CD4-positive, alpha-beta T cell (primary cell): ENCODE measurements at places on chromosomes 6 and 20.
A peak's percentile ranks its signal among the peaks of the same experiment; 100 is the strongest.

DNA sequence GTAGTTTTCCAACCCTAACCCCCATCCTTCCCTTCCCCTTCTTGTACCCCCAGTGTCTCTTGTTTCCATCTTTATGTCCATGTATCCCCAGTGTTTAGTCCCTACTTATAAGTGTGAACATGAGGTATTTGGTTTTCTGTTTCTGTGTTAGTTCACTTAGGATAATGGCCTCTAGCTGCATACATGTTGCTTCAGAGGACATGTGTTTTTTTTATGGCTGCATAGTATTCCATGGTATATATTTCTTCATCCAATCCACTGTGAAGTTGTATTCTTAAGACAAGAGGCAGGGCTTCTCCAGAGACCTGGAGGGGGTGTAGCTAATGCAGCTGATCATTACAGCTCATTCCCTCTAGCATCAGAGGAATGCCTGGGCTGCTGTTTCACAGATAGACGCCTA, 4.2 kb downstream of the DNAH8 start:
- no peak for DNase-seq

DNA sequence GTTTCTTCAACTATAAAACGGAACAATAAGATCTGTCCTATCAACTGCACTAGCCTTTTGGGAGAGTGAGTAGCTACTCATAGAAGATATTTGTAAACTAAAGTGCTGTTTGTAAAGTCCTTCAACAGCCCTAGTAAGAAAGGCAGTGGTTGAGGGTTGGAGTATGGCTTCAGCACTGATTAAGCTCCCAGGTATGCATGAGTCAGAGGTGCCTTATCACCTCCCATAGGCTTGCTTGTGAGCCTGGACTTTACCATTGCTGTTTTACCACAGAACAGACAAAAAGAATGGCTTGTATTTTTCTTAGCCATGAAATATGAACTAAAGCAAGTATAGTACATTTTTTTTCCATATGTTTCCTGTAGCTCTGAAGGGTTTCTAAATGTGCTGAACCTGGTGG, 44.1 kb downstream of the SAMD3 start:
- DNase-seq, result no peak

DNA sequence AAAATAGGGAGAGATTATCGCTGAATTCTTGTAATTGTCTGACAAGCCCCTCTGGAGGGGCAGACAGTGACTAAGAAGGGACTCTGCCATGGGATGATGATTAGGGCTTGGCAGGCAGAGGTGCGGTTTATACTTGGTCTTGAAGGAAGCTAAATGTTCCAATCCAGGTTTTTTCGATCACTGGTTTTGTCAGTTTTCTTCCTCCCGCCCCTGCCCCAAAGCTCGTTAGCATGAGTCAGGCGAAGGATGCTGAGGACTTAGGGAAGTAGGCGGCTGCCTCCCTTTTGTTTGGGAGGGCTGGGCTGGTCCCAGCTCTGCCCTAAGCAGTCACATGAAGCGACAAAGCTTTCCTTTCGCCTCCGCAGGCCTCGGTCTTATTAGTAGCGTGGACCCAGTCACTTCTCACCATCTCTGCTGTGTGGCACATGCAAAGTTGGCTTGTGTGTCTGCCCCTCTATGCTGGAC, 314.2 kb downstream of the CDC5L start:
- DNase-seq, result no peak

- DNase-seq, result no peak
Measured at GRCh38 chr6:28082939-28083338, 2.6 kb downstream of the ZNF165 start.

DNA sequence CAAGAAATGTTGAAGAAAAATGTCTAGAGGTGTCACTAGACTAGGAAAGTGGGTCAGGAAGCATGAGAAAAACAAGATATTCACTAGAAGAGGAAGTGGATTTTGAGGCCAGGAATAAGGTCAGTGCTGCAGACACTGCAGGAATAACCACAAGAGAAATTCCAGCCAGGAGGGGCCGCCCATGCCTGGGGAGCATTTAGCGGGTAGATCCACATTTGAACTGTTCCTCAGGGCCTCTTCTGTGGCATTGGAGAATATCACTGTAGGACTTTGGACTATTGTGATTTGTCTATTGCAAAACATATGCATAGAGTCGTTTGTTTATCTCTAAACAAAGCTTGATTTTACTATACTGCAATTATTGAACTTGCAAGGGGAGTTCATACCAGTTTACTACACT, 49.6 kb upstream of the CCDC28A start:
- no peak for DNase-seq

GRCh38 chr6:38566295-38567030, 73.3 kb downstream of the BTBD9 start:
- no peak for DNase-seq

DNA sequence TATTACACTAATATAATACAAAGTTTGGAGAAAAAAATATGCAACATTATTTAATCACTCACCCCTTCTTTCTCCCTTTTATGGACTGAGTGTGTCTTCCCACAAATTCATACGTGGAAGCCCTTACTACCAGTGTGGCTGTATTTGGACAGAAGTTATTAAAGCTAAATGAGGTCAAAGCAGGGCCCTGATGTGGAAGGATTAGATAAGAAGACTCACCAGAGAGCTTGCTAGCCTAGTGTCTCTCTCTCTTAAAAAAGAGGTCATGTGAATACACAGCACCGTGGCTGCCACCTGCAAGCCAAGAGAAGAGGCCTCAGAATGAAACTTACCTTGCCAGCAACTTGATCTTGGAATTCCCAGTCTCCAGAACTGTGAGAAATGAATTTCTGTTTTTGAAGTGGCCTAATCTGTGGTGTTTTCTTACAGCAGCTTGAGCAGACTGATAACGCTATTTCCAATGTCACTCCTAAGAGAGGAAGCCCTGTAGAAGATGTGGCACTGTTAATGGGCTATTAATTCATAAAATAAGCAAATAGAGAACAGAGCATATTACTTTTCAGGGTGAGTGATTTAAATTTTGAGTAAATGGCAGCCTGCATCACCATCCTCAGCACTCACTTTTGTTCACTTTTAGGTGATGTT, 233.4 kb downstream of the TBC1D7 start:
- DNase-seq, result no peak

GRCh38 chr6:130421585-130421984, 55.8 kb downstream of the TMEM200A start:
- no peak for DNase-seq

- peak; percentile 29 for DNase-seq
Measured at GRCh38 chr6:30769088-30769852, 24.9 kb upstream of the IER3 start.

- DNase-seq, result no peak
Measured at GRCh38 chr6:80151635-80152034, 45.2 kb downstream of the BCKDHB start.

- no peak for DNase-seq
Measured at GRCh38 chr20:50589548-50590347, 79.6 kb downstream of the PTPN1 start.

DNA sequence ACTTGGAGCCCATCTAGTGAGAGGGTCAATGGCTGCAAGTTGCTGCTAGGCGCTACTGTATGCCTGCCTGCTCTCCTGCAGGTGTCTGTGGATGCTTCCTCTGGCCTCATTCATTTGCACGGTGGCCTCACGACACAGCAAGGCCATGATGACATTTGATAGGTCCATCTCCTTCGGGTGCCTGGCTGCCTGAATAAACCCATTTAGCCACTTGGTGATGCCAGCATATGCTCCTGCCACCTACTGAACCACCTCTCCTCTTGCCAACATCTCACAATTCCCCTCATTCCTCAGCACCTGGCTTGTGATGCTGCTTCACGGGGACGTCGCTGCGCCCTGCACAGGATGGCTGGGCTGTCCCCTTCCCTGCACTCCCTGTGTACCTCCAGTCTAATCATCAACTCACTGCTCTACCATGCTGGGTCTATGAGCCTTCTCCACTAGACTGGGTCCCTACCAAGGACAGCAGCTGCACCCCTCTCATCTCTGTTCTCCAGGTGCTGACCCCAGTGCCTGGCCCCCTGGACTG, 51.1 kb downstream of the AGPAT4 start:
- DNase-seq, result no peak

- no peak for DNase-seq
Measured at GRCh38 chr6:2958331-2958711, 13.0 kb downstream of the SERPINB6 start.

DNA sequence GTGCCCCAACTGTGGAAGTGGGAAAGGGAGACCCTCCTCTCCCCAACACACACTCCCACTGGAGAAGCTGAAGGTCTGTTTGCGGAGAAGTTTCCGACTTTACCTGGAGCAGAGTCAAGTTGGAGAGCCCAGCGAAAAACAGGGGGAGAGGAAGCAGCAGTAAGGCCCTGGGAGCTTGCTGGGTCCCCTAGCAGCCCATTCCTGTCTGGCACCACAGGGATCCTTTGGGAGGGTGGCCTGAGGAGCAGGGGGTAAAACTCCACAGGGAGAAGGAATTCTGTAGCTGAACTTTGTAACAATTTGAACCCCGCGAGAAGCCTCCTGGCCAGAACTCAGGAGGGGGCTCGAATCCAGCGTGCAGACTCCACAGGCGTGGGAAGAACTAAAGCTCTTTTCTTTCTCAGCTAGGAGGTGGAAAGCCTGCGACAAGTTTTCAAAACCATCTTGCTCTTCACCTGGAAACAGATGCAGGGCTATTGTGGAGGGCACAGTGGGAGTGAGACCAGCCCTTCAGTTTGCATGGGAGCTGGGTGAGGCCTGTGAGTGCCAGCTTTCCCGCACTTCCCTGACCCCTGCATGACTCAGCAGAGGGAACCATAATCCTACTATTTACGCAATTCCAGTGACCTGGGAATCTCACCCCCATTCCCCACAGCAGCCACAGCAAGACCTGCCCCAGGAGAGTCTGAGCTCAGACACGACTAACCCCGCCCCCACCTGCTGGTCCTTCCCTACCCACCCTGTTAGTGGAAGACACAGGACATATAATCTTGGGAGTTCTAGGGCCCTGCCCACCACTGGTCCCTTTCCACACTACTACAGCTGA, 25.8 kb downstream of the SERPINB9 start:
- DNase-seq, result no peak

DNA sequence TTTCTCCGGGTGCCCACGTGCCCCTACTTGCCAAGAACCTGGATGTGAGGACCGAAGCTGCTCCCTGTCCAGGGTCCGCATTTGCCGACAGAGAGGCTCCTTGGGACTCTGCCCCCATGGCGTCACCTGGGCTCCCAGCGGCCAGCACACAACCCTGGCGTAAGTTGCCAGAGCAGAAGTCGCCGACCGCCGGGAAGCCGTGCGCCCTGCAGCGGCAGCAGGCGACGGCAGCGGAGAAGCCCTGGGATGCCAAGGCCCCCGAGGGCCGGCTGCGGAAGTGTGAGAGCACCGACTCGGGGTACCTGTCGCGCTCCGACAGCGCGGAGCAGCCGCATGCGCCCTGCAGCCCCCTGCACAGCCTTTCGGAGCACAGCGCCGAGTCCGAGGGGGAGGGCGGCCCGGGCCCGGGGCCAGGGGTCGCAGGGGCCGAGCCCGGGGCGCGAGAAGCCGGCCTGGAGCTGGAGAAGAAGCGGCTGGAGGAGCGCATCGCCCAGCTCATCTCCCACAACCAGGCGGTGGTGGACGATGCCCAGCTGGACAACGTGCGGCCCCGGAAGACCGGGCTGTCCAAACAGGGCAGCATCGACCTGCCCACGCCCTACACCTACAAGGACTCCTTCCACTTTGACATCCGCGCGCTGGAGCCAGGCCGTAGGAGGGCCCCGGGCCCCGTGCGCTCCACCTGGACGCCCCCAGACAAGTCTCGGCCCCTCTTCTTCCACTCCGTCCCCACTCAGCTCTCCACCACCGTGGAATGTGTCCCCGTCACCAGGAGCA, 28.3 kb downstream of the ZNF831 start:
- DNase-seq, result no peak

DNA sequence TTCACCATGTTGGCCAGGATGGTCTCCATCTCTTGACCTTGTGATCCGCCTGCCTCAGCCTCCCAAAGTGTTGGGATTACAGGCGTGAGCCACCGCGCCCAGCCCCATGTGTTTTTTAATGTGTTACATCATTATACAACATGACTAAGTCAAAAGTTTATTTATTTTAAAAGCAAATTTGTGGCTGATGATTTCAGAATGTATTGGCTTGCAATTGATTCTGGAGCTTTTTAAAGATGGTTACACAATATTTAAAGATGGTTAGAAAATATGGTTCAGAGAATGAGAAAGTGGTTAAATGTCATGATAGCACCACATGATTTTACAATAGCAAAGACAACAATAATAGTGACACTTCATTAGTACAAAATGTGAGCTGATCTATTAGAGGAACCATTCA, 80.5 kb downstream of the SASH1 start:
- no peak for DNase-seq

GRCh38 chr20:237489-237888, 10.4 kb downstream of the DEFB129 start:
- peak; percentile 28 for DNase-seq

- no peak for DNase-seq
Measured at GRCh38 chr6:162056745-162057144, 670.8 kb downstream of the PRKN start.

DNA sequence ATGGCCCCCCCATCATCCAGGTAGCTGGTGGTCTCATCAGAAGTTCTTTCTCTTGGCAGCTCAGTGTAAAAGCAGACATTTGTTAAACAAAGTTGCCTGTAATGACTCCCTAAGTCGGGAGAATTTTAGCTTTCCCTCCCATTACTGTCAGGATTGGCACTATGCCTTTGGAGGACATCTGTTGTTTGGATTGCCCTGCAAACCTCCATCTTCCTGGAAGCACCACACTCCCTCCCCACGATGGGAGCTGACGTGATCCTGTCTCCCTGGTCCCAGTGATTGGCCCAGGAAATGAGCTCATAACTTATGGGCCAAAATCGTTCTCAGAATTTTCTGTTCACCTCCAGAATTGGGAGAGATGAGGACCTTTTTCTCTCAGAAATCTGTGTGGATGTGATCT, 42.6 kb upstream of the CNR1 start:
- DNase-seq, result no peak
